ENCODE measurements at places on chromosomes 4 and X.

GRCh38 chr4:2963966-2964471 is 648 bp downstream of the GRK4 start:
- DNase-seq: no peak

GRCh38 chr4:72942565-72942964 is 127.0 kb downstream of the COX18 start:
- DNase-seq: no peak

DNA sequence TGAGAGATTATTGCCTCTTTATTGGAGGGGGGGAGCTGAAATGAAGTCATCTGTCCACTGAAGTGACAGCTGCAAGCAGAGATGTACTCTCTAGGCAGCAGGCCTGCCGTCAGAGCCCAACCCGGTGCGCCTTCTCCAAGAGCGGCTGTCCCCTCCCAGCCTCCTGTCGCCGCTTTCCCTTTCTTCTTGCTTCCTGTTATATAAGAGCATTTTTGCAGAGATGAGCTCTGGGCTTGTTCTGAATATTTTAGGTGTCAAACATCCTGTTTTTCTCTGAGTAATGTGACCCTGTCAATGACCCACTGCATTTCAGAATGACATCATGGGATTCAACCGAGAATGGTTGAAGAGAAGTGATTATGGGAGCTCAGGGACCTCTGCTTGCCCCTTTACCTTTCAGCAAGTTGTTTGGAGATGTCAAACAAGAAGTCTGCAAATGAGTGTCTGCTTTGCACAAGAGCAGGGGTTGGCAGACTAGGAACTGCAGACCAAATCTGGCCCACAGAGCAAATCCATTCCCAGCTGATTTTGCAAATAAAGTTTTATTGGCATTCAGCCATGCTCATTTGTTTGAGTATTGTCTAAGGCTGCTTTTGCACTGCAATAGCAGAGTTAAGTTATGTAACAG is 79.9 kb downstream of the SLC9A6 start:
- DNase-seq: peak; percentile 53

DNA sequence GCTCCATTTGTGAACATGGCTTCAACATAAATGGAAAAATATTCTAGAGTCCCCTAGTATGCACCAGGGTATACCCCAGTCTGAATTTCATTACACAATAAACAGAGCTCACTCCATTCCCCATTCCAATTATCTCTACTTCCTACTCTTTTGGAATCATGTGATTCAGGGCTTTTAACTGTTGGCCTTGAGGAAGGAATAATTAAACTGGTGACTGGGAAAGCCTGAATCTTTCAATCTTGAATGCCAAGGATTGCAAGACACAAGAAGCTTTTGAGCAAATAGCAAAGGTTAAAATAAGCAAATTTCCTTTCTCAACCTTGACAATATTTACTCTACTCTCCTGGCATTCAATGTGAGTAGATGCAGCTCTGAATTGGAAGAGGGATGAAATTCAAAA is 77.5 kb upstream of the INPP4B start:
- no peak for DNase-seq

DNA sequence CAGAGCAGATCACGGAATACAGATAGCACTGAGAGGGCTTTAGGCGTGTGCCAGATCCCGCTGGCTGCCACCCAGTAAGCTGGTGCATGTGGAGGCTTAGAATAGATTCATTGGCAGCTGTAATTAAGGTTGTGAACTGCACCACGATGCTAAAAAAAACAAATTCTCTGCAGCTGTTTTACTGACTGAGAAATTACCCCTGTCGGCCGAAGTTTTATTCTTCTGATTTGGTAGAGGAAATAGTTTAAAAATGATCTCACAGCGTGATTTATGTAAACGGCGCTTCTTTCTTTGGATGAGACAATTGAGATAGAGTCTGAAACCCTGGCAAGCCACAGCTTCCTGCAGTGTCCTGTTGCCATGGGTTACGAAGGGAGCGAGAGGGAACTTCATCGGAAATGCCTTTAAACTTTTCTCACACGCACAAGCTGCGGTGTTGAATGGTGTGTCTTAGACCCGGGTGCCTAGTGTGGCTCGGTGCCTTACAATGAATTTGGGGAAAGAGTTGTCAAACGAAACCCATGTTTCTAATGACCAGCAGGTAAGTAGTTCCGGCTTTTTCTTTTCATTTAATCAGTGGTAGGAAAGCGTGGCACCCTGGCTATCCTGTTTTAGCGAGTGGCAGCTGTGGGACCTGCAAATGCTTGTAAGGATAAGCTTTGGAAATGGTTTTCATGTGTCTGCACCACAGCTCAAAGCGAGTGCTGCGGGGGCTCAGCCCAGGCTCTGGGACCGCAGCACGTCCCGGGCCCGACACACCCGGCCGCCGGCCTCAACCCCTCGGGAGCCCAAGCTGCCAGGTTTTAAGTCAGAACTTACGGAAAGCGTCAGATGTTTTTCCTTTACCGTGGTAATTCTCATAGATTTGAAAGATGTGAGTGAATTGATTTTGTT is 71.7 kb upstream of the HGFAC start:
- DNase-seq: no peak

DNA sequence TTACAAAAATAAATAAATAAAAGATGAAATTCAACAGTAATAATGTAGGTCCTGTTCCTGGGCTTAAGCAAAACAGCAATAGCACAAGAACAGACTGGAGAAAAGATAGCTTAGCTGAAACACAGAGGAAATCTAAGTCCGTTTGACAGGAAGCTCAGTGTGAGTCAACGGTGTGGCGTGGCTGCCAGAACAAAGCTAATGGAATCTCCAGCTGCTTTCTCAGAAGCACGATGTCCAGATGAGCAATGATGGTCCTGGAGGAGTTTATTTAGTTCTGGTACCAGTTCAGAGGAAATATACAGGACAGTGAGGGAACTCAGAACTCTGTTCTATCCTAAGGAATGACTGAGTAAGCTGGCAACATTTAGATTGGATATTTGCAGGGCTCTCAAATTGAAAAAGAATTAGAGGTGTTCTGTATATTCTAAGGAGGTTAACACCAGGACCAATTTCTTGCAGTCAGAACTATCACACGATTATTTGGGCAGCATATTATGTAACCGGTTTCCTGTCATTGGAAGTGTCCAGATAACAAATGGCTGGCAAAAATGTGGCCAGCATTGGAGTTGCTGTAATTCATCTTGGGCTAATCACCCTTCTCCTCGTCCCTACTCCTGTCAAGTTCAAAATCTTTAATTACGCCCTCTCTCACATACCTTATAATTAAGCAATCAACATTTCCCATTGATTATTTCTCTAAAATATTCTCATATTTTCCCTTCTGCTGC is 12.7 kb downstream of the GAB3 start:
- no peak for DNase-seq

DNA sequence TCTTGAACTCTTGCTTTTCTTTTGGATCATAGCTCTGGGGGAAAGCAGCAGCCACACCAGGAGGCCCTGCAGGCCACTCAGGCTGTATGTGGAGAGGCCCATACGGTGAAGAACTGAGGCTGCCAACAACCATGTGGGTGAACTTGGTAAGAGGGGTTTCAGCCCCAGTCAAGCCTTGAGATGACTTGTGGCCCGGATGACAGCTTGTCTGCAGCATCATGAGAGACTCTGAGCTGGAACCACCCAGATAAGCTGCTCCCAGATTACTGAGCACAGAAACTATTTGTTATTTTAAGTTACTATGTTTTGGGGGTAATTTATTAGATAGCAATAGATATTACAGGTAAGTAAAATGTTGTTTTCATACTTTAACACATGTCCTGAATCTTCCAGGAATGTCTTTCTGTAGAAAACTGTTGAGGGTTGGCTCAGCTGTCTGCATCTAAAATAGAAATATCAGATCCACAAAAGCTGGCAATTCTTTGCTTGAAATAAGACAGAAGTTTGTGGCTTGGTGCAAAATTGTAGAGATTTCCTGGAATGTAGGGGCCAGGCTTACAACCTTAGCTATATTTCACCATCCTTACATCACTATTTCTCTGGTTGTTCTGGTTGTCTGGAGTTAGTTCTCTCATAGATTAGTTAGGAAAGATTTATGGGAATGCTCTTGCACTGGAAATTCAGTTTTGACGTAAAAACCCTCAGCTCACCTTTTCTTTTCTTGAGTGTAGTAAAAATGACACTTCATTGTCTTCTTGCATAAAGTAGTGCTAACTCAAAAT is 272.1 kb downstream of the RAPGEF2 start:
- DNase-seq: no peak

- DNase-seq: no peak
Measured at GRCh38 chrX:38654302-38654701, 93.0 kb downstream of the TSPAN7 start.

DNA sequence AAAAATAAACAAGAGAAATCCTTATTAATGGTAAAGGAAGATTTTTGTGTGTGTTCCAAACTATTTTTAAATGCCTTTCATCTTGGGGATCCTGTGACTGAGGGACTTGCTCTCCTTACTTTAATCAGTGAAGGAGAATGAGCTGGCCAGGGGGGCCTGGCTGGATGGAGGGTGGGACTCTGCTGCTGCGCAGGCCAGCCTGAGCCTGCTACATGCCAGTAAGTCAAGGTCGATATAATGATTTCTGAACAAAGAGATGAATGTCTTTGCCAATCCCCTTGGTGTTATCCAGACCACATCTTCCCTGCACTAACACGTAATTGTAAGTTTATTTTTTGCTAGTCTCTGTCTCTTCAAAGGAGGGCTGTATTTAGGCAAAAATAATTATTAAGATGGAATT is 1679.2 kb upstream of the TENM3 start:
- DNase-seq: no peak

GRCh38 chr4:177079327-177079726 is 230.3 kb upstream of the NEIL3 start:
- DNase-seq: no peak

DNA sequence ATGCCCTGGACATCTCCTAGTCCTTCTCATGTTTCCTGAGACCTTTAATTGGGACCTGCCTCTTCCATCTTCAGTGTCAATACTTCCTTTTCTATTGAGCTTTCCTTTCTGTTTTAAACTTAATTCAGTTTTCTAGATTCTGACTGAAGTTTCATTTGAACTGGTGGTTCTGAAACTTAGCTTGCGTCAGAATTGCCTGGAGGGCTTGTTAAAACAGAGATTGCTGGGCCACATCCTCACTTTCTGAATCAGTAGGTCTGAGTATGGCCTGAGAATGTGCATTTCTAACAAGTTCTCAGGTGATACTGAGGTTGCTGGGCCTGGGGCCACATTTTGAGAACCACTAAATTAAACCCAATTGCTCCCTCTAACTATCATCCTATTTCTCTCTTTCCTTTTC is 152.1 kb upstream of the DGKK start:
- DNase-seq: no peak

DNA sequence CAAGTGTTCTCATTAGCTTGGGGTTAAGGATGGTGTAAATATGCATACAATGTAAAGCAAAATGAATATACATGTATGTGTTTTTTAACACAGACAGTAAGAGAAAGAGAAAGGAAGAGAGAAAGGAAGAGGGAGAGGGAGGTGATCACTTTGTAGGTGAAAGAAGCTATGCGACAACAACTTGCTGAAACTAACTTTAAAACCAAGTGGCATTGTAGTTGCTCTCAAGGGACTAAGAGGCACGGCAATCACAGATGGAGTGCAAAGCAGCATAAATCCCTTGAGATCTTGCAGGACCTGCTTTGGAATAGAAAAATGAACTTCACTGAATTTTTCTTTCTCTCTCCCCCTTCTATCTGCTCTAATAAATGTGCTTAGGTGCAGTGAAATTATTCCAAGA is 1665.0 kb upstream of the TENM3 start:
- DNase-seq: no peak

- DNase-seq: no peak
Measured at GRCh38 chr4:67933038-67933437, 30.3 kb downstream of the TMPRSS11A start.

DNA sequence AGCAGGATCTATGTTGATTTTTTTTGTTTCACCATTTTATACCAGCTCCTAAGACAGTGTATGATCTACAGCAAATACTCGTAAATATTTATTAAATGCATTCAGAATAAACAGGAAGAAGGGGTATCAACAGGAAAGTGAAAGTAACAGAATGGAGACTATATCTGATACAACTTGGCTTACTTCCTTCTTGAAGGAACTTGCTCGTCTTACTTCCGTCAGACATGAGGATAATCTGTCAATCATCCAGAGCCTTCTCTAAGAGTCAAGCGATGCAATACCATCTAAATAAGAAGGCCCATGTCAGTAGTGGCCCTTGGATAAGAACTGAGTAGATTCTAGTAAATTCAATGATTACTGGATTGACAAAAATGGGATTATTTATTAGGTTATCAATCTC is 84.2 kb downstream of the CAMK2D start:
- DNase-seq: no peak

- DNase-seq: no peak
Measured at GRCh38 chrX:24996096-24996709, 19.6 kb downstream of the ARX start.

DNA sequence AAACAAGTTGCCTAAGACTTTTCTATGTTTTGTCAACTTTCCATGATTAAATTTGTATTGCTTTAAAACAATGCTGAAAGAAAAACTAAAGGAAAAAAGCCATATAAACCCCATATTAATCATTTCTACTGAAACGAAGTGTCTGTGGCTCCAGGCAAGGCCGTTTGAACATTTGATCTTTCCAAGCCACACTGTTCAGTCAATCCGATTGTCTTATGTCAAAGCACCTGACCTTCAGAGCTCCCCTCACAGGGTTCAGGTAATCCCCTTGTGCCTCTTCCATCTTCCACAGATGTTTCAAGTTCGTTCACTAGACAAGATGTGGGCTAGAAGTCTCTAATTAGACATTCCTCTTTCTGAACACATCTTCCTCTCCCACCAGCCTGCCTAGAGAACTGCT is 177.1 kb upstream of the NUDT10 start:
- DNase-seq: no peak

DNA sequence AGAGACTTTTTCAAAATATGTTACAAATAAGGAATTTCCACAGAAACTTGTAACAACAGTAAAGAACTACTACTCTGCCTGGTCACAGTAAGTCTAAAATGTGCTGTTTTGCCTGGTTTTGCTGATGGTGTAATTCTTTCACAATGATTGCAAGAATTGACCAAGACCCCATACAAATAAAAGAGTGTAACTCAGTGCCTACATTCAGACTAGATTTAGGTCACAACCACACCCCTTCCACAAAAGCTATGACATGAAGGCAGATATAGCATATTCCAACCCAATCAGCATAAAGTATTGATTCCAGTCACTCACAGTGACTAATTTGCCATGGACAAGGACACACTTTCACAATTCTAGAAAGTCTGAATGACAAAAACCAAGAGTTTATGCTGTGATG is 53.7 kb upstream of the TMPRSS11F start:
- no peak for DNase-seq

DNA sequence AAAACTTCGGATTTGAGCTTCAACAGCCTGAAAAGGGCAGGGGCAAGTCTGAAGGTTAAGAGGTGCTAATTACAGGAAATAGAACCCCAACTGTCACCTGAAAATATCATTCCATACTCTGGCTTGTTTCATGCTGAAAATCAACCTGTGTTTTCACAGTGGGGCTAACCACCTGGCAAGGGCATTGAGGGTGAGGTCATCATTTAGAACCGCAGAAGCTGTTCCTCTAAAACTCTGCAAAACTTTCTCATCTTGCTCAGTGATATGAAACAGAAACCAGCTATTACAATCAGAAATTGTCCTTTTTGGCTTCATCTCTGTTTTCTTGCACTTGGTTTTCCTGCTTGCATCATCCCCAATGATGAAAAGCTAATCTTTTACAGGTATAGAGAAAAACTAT is 247.6 kb downstream of the DCLK2 start:
- no peak for DNase-seq
